ENCODE measurements at places on chromosomes 2 and 18. TPM values are rescaled to one million over a fixed set of nuclear protein-coding genes. Genes with fewer than 3 reads are reported as not detected.

TEX44 gene
- not detected for total RNA-seq

- no peaks in the 10 kb centered on the region for H3K36me3 ChIP-seq
- H3K27me3 ChIP-seq, result no peaks in the 10 kb centered on the region
- DNase-seq, result no peak
- no peak overlapping the region for H3K4me3 ChIP-seq
- no peak overlapping the region for H3K27ac ChIP-seq
- H3K4me1 ChIP-seq, result no peaks in the 10 kb centered on the region
Measured at GRCh38 chr2:212854116-212854515, 297.3 kb downstream of the IKZF2 start.

DNA sequence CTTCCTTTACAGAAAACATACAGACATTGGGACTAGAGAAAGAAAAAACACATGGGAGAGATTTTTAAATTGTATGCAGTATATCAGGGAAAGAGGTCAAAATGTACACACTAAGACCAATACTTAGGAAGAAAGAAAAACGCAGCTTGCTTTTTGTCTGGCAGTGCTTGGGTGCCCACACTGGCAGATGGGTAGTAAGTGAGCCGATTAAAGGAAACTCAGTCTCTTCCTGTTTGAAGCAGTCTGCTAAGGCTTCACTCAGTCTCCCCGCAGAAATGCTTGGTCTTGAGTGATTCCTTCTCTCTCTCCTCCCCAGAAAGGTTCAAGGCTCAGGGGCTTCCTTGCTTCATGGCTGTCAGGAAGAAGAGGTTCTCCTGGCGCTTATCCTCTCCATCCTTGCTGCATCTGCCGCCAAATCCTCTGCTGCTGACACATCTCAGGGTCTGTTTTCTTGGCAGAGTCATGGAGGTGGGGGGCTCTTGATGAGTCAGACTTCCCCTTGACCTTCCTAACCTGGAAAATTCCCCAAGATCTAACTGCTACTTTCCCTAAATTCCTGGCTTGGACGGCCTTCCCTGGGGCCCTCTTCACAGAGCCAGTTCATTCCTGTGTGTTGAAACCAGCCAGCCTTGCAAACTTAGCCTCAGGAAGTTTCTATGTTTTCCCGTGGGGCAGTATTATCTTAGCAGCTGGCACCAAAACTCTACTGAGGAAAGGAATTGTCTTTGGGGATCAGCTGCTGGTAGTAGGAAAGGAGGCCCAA lies 10.5 kb upstream of the TMSB10 start:
- no peaks in the 10 kb centered on the region for H3K27me3 ChIP-seq
- peak overlapping the region; percentile 70 for H3K4me3 ChIP-seq

- DNase-seq, result no peak
- H3K27me3 ChIP-seq, result no peaks in the 10 kb centered on the region
- peak overlapping the region; percentile 25 for H3K4me3 ChIP-seq
- H3K4me1 ChIP-seq, result peaks cover 65% of the 10 kb centered on the region
- peak overlapping the region; percentile 92 for H3K27ac ChIP-seq
- H3K36me3 ChIP-seq, result no peaks in the 10 kb centered on the region
Measured at GRCh38 chr2:85861180-85861579, 27.6 kb downstream of the ST3GAL5 start.

DNA sequence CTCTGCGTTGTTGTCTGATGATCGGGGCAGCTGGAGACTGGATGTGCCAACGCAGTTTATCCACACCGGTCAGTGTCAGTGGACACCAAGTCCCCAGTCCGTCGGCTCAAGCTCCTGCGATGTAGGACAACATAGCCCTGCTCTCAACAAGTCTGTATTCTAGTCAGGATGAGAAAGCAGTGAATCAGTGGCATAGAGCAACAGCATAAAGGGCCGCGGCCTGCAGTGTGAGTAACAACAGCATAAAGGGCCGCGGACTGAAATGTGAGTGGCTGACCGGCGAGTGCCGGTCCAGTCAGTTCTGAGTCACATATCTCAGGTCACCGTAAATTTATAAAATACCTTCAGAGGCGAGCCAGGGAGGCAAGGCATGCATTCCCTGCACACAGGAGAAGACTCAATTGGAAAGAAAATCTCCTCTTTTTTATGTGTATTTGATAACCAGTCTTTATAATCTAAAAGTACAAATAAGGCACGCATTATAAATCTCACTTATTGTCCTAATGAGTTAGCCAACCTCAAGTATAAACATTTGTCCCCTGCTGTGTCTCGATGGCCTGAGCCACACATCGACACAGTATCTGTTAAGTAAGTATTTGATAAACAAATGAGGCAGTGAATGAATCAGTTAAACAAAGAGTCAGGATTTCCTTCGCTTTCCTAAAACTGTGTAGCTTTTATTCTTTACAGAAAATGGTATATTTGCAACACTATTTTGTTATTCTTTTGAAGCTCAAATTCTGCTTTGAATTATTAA lies 33.8 kb upstream of the NFATC1 start:
- no peak overlapping the region for H3K27ac ChIP-seq
- H3K27me3 ChIP-seq, result no peaks in the 10 kb centered on the region
- peaks cover 2% of the 10 kb centered on the region for H3K36me3 ChIP-seq
- H3K4me3 ChIP-seq, result no peak overlapping the region

DNA sequence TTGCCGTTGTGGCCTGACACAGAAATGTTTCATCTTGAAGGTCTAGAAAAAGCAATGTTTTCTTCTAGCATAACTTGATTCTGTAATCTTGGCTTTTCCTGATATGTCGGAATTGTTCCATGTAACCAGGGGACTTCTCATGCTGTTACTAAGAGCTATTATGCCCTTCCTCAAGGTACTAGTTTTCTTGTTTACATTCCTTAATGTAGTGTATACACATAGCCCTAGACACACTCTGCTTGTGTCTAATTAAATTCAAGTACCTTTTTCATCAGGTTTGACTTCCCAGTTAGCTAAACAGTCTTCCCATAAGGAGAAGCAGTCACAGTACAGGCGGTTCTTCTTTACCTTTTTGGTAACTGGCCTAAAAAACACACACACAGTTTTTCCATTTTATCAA lies 122.8 kb upstream of the MSH6 start:
- H3K36me3 ChIP-seq, result no peaks in the 10 kb centered on the region
- H3K4me1 ChIP-seq, result no peaks in the 10 kb centered on the region
- no peaks in the 10 kb centered on the region for H3K27me3 ChIP-seq
- no peak for DNase-seq
